ENCODE measurements at places on chromosomes 5 and 9.
A peak's percentile ranks its signal among the peaks of the same experiment; 100 is the strongest.

DNA sequence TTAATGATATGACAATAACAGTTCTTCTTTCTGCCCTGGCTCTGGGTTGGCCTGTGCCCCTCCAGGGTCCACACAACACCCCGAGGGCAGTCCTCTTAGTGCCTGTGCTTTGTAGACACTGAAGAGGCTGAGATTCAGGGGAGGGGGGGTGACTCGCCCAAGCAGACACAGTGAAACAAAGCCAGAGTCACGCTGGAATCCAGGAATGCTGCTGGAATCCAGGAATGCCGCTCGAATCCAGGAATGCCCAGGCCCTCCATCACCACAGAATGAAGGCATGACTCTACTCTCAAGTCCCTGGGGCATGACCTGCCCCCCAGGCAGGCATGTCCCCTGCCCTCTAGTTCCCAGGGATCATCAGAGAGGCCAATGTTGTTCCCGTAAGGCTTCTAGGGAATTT, 73.1 kb downstream of the LRSAM1 start:
- DNase-seq = peak; percentile 62

DNA sequence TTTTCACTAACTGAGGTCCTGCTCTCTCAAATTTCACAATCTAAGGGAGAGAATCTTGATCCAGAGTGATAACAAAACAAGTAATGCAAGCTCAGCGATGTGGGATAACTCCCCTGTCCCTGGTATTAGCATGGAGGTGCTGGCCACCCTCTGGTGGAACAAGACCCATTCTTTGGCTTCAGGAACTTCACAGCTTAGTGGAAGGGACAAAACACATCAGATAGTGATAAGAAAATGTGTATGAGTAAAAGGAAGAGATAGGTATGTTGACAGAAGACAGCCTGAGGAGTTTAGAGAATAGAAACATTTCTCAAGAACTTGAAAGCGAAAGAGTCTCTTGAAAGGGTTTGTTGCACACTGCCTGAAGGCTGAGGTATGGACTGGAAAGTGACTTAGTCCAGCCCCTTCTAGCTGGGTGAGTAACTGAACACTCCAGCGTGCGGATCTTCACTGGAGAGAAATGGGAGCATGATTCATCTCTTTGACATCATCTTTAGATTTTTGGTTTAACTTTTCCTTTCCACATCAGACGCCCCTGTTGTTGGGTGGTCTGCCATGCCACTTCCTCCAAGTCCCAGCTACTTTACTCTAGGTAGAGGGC, 25.4 kb upstream of the ZSWIM6 start:
- DNase-seq = no peak

DNA sequence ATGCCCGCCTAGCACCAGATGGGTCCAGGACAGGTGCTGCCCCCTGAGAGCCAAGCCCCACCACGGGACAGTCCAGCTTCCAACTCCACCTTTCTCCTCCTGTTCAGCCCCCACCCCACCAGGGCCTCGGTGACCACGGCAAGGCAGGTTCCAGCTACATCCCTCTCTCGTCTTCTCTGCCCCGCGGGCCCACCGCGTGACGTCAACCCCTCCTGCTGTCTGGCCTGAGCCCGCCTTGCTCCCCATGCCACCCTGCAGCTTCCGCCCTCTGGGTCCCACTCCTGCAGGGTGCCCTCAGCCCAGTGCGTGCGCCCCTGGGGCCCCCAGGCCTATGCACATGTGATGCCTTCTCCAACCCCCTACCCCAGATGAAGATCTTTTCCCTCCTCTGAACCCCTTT, 6.8 kb downstream of the GFPT2 start:
- DNase-seq = no peak

DNA sequence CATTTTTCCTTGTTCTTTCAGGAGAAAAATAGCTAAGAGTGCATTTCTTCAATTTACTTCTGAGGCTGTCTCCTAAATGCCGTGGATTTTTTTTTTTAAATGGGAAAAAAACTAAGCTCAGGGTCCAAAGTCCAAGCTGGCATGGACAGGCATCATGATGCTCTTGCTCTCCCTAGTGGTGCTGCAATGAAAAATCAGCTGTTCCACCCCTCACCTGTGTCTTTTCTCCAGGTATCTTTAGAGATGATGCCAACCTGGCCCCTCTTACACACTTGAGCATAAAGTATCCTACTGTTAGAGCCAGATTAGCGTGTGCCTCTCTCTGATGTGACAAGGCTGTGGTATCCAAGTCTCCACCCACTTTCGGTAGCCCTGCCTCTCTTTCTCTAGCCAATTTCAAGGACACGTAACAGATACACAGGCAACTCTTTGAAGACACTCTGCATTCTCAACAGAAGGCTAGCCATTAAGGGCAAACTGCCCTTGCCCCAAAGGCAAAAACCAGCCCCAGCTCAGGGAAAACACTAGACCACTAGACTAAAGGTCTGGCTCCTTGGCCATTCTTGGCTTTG, 208.8 kb downstream of the SAXO1 start:
- DNase-seq = no peak

DNA sequence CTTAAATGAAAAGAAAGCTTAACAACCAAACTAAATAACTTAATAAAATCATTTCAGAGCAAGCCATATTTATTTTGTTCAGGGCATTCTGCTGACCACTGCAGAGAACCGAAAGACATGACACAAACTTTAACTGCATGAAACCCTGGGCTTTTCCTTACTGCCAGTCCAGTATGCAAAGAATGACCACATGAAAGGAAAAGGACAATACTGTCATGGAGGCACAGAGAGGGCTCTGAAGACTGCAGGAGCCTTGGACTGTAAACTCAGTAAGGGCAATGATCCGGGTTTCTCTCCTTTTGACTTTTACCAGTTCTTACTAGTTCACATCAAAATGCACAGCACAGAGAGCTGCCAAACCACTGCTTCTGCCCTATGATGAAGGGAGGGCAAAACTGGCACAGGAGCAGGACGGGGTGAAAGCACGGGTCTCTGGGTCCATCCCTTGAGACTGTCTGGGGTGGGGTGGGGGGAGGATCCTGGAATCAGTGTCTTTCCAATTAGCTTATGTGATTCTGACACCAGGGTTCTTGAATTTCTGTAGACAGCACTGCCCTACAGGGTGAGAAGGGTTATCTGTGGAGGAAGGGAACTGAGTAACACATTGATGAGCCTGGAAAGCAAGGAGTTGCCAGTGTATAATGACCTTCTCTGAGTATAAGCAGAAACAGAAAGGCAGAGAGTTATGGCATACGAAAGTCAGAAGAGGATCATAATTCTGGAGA, 44.7 kb downstream of the RNF130 start:
- DNase-seq = no peak

DNA sequence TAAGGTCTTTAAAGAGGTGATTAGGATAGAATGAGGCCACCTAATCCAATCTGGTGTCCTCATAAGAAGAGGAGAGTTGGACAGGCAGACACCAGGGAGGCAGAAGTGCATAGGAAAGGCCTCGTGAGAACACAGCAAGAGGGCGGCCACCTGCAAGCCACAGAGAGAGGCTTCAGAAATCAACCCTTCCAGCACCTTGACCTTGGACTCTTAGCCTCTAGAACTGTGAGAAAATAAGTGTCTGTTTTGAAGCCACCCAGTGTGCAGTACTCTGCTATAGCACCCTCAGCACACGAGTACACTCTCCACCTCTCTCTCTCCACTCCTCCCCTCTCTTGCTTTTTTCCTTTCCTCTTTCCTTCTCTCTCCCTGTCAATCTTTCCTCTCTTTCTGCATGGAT, 26.8 kb downstream of the NIPAL4 start:
- no peak for DNase-seq

- no peak for DNase-seq
Observed at GRCh38 chr9:3758816-3759576, 233.2 kb upstream of the RFX3 start.

GRCh38 chr9:86176468-86176867, 77.1 kb upstream of the GOLM1 start:
- DNase-seq = no peak

DNA sequence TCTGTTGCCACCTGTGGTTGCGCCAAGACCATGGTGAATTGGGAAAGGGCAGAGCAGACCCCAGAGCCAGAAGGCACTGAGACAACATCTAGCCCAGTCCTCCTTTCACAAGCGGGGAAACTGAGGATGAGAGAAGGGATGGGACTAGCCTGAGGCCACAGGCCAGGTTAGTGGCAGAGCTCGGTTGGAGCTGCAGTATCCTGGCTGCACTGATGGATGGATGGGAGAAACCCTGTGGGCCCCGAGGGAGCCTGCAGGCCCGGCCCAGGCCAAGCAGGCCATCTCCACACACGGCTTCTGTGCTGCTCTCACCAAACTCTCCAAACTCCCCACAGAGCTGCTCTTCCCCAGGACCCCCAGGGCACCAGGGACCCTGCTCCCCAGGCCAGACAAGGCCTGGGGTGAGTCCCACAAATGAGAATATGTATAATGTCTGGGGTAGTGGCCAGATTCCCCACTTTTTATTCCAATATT, 60.2 kb downstream of the TSTD2 start:
- no peak for DNase-seq

GRCh38 chr9:15722888-15723287, 170.0 kb downstream of the CCDC171 start:
- no peak for DNase-seq

DNA sequence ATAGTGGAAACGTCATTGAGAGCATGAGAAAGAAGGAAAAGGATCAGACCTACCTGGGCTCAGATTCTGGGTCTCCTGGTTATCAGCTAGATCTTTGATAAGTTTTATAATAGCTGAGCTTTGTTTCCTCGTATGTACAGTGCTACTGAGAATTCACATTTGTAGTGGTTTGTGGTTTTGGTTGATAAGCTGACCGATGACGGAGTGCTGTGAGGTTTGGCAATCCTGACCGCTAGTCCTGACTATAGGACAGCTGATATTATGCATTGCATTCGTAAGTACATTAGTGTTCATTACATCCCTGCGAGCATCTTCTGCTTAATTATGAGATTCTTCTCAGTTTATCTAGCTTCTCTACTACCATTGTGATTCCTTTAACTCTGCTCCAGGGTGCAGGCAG, 190.7 kb upstream of the SLC27A6 start:
- DNase-seq = no peak

DNA sequence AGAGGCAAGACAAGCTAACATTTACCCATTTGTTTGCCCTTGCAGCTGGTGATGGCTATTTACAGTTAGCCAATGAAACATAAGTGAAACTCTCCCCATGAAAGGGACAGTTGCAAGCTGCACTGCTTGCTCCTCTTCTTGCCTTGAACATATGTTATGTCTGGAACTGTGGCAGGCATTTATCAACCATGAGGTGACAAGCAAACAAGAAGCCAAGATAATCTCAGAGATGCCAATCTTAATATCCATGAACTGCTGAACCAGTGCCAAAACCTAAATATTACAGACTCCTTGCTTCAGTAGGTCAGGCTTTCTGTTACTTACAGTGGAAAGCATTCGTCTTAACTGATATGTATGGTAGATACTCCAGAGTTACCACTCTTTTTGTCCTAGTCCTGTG, 133.4 kb downstream of the ACTBL2 start:
- DNase-seq = no peak

DNA sequence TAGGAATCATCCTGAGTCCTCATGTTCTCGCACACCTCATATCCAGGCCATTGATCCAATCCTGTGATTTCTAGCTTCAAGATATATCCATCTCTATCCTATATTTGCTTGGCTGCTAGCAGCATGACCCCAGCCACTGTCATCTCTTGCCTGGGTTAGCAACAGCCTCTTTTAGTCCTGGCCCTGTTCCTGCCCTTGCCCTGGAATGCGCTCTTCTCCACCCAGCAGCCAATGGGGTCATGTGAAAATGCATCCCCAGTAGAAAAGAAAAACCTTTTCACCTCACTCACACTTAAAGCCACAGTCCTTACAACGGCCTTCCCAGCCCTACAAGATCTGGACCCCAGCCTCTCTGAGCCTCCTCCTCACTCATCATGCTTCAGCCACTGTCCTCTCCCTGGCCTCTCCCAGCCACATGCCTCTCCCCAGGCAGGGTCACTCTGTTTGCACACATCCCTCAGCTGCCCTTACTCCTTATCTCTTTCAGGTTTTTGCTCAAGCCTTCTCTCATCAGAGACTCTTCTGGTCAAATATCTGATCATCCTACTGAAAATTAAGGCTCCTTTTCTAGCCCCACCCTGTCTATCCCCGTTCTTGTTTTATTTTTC, 34.3 kb upstream of the NR3C1 start:
- no peak for DNase-seq

GRCh38 chr9:121107881-121108280, 33.1 kb downstream of the CNTRL start:
- DNase-seq = no peak

GRCh38 chr5:135641319-135641718, 62.5 kb upstream of the CXCL14 start:
- no peak for DNase-seq

DNA sequence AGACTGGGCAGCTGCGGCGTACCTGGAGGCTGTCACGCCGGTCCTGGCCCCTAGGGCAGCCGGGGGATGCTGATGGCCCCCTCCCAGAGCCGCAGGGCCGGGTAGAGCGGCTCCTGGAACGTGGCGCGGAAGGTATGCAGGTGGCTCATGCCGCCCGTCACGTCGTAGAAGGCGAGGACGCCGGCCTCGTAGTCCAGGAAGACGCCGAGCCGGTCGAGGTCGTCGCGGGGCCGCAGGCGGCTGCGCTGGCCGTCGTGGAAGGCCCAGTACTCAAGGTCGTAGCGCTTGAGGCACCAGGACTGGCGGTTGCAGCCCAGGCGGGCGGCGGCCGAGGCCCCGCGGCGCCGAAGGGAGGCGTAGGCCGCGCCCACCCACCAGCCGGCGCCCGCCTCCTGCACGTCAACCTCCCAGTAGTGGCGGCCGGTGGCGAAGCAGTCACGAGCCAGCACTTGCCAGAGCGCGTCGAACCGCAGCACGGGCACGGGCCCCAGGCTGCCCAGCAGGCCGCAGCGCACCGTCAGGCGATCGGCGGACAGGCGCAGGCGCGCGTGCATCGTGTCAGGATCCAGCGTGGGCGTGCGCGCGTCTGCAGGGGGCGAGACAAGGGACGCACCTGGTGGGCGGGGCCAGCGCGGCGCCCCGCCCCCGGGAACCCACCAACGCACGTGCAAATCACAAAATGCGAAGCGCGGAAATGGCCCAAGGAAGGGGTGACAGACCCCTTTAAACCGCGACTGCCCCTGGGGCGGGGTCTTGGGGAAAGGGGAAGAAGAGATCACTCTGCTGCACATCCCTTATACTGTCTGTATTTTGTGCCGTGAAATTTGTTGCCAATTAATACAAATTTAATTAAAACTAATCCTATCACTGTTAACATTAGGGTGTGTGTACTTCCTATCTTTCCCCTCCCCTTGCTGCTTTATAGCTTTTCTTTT, 31.2 kb downstream of the NANS start:
- DNase-seq = no peak

- DNase-seq = no peak
Observed at GRCh38 chr5:140219068-140219991, 44.3 kb downstream of the CYSTM1 start.

DNA sequence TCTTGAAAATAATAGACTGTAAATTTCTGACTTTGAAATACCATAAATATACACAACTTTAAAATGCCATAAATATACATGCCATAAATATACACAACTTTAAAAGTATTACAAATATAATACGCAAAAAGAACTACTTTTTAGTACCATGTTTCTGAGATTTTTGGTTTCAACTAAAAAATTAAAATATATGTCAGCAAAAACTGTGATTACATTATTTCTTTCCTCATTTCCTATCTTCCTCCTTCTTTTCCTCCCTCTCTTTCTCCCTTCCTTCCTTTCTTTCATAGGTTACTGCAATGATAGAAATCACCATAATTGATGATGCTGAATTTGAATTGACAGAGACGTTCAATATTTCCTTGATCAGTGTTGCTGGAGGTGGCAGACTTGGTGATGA, 200.5 kb downstream of the ADGRV1 start:
- DNase-seq = no peak
